ENCODE measurements at places on chromosomes 16 and 17.

DNA sequence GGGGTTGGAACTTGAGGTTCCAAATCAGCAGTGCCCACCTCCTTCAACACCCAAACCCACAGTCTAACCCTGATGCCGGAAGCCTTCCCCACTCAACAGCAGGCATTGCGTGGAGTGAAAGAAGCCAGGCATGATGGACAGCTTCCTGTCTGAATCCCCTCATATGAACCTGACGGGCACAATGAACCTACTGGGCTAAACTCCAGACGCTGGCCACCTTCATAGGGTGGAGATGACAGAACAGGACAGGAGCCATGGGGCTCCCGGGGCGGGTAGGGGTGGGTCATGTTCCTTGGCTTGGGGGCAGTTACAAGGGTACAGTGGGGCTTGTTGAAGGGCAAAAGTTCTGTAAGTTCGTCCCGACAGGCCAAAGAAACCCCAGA lies 460 bp upstream of the HSBP1 start:
- no peak for DNase-seq

DNA sequence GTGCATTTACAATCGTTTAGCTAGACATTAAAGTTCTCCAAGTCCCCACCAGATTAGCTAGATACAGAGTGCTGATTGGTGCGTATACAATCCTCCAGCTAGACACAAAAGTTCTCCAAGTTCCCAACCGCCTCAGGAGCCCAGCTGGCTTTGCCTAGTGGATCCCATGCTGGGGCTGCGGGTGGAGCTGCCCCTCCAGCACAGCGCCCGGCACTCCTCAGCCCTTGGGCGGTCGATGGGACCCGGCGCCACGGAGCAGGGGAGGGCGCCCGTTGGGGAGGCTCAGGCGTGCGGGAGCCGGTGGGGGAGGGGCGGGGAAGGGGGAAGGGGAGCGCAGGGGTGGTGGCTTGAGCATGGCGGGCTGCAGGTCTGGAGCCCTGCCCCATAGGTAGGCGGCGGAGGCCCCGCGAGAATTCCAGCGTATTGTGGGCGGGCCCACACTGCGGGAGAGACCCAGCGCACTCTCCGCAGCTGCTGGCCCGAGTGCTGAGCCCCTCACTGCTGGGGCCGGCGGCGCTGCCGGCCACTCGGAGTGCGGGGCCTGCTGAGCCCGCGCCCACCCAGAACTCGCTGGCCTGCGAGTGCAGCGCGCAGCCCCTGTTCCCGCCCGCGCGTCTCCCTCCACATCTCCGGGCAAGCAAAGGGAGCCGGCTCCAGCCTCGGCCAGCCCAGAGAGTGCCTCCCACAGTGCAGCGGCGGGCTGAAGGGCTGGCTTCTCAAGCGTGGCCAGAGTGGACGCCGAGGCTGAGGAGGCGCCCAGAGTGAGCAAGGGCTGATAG lies 907.5 kb downstream of the CDH8 start:
- DNase-seq: no peak

DNA sequence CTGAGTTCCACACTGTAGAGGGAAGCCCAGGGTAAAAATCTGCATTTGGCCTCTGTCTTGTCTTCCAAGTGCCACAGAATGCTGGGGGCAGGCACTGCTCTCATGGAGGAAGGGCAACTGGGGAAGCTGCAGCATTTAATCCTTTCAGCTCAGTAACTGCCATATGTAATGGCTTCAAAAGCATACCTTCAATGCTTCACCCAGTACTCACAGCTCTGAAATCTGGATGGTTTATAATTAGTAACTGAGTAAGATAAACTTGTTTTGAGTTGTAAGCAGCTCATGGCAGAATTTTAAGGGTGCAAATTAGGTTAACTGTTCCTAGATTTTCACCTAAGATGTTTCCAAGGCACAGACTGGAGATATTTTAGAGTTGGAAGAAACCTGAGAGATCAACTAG lies 24.5 kb downstream of the PMP22 start:
- no peak for DNase-seq

- DNase-seq: no peak
Observed at GRCh38 chr17:1995321-1995892, 29.7 kb downstream of the RTN4RL1 start.

GRCh38 chr17:75228847-75229246 lies 23.4 kb downstream of the NUP85 start:
- no peak for DNase-seq

GRCh38 chr17:56424543-56425044 lies 168.9 kb upstream of the NOG start:
- DNase-seq: no peak

DNA sequence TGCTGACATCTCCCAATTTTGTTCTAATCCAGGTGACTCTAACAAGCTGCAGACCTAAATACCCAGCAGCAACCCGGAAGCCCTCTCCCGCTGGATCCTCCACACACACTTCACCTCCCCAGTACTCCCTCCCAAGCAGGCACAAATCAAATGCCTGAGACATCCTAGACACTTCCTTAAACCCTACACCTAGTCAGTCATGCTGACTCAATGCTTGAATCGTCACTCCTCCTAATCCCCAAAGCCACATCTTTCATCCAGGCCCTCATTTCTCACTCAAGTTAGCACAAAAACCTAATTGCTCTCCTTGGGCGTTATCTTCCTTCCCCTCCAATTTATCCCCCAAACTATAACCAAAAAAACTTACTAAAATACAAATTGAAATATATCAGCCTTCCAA lies 32.7 kb downstream of the CMC2 start:
- DNase-seq: no peak

- DNase-seq: no peak
Observed at GRCh38 chr17:8053600-8053999, 14.7 kb downstream of the ALOX15B start.

DNA sequence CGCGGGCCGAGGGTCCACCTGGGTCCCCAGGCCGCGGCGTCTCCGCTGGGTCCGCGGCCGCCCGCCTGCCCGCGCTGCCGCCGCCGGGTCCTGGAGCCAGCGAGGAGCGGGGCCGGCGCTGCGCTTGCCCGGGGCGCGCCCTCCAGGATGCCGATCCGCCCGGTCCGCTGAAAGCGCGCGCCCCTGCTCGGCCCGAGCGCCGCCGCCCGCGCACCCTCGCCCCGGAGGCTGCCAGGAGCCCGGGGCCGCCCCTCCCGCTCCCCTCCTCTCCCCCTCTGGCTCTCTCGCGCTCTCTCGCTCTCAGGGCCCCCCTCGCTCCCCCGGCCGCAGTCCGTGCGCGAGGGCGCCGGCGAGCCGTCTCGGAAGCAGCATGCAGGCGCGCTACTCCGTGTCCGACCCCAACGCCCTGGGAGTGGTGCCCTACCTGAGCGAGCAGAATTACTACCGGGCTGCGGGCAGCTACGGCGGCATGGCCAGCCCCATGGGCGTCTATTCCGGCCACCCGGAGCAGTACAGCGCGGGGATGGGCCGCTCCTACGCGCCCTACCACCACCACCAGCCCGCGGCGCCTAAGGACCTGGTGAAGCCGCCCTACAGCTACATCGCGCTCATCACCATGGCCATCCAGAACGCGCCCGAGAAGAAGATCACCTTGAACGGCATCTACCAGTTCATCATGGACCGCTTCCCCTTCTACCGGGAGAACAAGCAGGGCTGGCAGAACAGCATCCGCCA lies 504 bp downstream of the FOXC2 start:
- DNase-seq: peak; percentile 75

DNA sequence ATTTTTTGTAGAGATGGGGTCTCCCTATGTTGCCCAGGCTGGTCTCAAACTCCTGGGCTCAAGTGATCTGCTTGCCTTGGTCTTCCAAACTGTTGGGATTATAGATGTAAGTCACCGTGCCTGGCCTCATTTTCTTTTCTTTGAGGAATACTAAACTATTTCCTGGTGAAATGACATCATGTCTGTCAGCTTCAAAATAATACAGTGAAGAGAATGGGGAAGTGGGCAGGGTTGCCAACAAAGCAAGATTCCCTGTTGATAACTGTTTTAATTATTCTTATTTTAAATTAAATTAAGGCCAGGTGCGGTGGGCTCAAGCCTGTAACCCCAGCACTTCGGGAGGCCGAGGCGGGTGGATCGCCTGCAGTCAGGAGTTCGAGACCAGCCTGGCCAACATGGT lies 21.1 kb downstream of the PIPOX start:
- no peak for DNase-seq

GRCh38 chr17:50278526-50279180 lies 4.4 kb downstream of the TMEM92 start:
- no peak for DNase-seq

DNA sequence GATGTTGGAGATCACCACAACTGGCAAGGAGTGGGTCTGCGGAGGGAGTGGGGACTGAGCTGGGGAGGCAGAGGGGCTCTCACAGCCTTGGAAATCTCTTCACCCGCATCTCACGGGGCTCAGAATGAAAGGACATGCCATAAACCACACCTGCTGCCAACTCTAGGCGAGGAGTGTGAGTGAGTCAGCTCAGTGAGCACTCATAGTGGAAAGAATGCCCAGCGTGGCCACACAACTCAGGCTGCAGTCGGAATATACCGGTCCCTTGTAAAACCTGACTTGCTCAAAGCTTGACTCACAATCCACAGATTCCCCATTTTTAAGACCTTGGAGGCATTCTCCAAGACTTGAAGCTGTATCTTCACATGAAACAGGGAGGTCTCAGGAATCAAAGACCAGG lies 36.7 kb downstream of the STAT5A start:
- peak; percentile 84 for DNase-seq

DNA sequence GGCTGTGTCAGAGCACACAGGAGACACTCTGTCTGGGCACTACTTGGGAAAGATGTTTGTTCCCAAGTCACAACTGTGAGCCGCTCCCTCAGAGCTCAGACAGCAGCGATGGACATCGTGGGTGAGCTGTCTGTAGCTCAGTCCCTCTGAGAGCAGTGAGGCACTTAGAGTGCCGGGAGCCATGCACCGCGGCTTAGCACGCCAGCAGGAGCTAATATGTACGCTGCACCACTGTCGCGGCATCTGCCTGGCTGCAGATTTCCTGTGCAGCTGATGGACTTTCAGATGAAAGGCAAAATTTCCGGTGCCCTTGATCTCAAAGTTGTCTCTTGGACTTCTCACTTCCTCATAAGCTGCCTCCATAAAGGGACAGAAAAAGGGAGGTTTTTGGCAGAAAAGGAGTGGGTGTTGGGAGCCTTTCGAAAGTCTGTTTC lies 92.8 kb upstream of the ZNF469 start:
- no peak for DNase-seq

DNA sequence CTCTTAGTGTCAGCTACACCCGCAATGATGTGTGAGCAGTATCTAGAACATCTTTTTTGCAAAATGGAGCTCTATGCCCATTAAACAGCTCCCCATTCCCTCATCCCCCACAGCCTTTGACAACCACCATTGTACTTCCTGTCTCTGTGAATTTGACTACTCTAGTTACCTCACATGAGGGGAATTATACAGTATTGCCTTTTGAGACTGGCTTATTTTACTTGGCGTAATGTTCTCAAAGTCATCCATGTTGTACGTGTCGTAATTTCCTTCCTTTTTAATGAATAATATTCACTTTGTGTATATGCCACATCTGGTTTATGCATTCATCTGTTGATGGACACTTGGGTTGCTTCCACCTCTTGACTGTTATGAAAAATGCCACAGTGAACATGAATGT lies 23.2 kb upstream of the CCL22 start:
- no peak for DNase-seq

DNA sequence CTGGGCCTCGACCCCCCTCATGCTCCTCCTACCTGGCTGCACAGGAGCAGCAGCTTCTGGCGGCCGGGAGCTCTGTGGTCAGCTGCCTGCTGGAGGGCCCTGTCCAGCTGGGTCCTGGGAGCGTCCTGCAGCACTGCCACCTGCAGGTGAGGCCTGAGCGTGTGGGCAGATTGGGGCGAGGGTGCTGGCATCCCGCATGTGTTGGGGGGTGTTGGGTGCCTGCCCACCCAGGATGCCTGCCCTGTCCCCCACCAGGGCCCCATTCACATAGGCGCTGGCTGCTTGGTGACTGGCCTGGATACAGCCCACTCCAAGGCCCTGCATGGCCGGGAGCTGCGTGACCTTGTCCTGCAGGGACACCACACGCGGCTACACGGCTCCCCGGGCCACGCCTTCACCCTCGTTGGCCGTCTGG lies 16.5 kb downstream of the FCSK start:
- peak; percentile 58 for DNase-seq

DNA sequence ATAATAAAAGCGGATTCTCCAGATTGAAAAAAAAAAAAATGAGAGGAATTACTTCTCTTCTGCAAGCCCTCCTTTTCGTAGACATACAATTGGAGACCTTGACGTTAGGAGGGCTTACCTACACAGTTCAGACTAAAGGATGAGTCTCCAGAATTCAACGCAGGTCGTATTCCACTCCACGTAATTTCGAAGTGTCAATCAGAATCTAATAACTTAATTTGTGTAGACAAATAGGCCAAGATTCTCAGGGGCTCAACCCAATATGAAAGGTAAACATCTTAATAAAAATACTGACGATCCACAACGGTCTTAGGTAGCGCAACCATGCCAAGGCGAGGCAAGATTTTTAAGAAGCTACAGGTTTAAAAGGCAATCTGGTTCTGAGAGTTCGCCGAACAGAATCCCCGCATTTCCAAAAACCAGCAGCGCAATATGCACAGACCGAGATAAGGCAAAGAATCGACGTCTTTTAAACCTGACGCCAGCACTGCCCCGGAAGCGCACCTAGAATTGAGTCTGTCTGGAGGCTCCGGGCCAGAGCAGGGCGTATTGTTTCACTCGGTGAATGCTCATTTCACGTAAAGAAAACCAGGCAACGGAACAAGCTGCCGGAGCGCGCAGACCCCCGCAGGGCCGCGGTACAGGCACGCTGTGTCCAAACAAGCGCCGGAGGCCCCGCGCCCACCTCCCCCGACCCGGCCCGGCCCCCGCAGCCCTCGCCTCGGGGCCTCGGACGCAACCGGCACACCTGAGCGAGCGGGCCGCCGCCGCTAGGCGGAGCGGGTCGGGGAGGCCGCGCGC lies 623 bp downstream of the MBTPS1 start:
- DNase-seq: no peak

DNA sequence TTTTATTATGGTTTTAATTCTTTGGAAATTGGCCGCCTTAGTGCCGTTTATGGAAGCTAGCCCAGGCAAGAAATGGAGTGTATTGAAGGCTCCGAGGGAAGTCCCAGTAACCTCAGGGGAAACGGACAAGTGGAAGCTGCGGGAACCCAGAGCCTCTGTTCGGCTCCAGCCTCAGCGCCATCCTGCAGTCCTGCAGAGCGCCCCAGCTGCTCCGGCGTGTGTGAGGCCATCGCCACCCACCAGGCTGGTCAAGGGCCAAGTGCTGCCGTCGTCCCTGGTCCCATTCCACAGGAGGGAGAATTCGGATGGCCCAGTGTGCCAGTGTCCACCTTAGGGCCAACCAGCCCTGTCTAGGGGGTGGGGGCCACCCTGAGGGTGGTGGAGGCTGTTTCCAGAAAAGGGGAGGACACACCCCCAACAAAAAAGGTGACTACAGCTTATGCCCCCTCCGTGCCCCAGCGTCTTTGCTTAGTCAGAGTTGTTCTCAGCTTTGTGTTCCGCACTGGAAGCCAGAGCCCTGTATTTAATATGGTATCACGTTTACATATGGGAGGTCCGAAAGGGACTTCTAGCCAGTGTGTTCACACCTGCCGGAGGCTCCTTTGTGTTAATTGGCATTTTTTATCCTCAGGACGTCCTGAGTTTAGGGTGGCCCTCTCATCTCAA lies 13.0 kb downstream of the MGRN1 start:
- DNase-seq: no peak

GRCh38 chr17:29962656-29963055 lies 21.2 kb downstream of the EFCAB5 start:
- no peak for DNase-seq
